ENCODE measurements at places on chromosomes 2 and 18. TPM values are rescaled to one million over a fixed set of nuclear protein-coding genes. Genes with fewer than 3 reads are reported as not detected.

The FEV gene
- not detected for total RNA-seq

DNA sequence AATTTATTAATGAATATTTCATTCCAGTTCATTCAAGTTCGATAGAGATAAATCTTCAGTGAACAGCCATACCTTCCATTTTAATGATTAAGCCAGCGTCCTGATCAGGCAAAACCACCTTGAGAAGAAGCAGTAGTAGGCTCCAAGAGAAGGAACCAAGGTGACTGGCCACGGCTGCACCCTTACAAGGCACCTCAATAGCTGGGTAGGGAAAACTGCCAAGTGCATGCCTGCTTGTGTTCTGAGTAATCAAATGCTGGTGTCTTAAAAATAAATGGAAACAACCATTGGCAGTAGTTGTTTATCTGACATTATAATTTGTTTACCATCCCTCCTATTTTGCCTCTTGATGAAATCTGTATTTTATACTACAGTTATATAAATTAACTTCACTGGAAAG is 10.0 kb upstream of the FEZ2 start:
- DNase-seq, result no peak

DNA sequence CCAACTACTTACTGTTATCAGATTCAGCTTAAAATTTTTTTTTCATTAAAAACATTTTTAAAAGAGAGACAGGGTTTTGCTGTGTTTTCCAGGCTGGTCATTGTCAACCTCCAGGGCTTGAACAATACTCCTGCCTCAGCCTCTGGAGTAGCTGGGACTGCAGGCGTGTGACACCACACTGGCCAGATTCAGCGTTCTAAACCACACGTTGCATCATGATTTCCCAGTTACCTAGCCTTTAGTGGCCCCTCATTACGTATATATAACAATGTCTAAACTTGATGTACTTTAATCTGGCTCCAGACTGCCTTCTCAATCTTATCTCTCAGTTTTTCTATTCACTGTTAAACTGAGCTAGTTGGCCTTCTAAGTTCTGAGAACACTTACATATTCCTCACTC is 89.6 kb downstream of the COMMD1 start:
- no peak for DNase-seq

DNA sequence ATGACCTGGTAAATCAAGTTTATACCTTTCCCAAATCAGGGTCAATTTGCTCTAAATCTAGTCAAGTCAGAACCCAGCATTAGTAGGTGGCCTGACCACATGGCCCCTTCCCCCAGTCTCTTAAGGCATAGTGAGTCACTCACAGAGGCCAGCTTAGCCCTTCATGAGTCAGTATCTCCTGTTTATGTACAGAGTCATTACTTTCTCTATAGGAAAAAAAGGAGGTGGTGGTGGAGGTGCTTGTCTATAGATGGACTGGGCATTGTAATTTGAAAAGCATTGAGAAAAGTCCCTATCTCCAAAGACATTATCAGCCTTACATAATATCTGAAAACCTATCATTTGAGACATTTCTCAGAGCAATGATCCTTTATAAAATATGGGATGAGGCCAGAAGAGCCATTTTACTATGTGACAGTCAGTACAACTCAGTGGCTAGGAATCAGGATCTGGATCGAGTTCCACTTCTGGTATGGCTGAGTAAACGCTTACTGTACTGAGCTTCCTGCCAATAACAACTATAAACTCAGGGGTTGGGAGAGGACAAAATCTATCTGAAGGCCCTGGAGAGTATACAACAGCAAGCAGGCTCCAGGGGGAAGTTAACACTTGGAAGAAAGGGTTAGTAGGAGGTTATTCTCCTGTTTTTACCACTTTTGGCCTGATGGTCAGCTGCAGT is 22.5 kb upstream of the SIGLEC15 start:
- no peak for DNase-seq

DNA sequence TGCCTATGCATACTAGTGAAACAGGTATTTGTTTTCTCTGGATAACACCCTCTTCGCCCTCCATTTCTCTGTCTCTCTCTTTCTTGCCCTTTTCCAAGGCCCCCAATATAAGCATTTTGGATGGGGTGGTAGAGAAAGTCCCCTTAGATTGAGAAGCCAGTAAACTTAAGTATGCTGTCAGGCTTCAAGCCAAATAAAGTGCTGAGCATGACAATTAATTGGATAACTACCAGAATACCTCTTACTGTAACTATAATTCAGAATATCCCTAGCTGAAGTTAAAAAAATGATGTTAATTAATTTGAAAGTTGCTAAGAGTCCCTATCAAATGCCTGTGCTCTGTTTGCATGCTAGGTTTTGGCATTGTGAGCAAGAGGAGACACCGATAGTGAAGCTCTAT is 324.8 kb downstream of the PARD3B start:
- no peak for DNase-seq
